ENCODE measurements at places on chromosomes 3 and 15. TPM values are rescaled to one million over a fixed set of nuclear protein-coding genes. Genes with fewer than 3 reads are reported as not detected.

The PML gene
- 28.7 TPM for total RNA-seq

The P3H2 gene
- total RNA-seq: 23.5 TPM

The ATP8B4 gene
- total RNA-seq: 10.3 TPM

The KBTBD8 gene
- total RNA-seq: 4.8 TPM

GRCh38 chr15:66919421-66919820 lies 146.0 kb upstream of the SMAD3 start:
- DNase-seq: no peak

- no peak for DNase-seq
Observed at GRCh38 chr3:108090049-108090700, 656 bp downstream of the CD47 start.

GRCh38 chr3:143442814-143443447 lies 323.4 kb downstream of the CHST2 start:
- no peak for DNase-seq

DNA sequence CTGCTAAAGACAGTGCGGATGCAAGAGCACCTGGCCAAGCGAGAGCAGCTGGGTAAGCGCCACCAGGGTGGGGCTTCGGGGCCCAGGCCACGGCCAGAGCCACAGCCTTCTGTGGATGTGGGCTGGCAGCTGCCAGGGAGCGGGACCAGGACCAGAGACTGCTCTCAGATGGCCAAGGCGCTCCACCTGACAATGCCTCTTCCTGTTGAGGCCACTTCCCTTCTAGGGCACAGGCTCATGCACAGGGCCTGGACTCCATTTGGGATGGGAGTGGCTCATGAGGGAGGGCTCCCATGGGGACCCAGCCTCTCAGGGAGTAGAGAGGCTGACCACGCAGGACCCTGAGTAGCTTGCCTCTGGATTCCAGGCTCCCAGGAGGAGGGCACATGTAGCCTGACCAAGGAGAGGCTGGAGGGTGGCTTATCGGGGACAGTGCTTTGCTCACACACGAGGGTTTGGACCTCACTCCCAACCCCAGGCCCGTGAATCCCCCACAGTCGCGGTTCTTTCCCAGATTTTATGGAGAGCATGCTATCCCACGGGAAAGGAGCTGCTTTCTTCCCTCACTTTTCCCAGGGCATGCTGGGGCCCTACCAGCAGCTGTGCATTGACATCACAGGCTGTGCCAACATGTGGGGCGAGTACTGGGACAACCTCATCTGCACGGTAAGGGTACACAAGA lies 25.1 kb downstream of the ACAA1 start:
- DNase-seq: no peak

GRCh38 chr15:52392008-52392687 lies 96.5 kb upstream of the MYO5C start:
- DNase-seq: no peak

DNA sequence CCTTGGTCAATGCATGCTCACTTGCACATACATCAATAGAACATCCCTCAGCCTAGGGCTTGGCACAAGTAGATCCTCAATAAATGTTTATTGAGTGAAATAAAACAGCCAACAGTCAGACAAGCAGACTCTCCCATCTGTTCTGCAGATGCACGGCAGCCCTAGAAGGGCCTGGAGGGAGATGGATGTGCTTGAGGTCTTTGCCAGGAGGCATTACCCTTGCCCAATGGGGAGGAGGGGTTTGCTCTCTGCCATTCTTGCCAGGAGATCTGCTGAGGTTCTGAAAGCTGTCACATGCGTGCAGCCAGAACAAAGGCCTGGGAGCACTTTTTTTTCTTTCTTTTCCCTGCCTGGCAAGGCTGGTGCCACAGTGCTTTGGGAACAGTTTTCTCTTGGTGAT lies 349.3 kb upstream of the THRB start:
- no peak for DNase-seq

DNA sequence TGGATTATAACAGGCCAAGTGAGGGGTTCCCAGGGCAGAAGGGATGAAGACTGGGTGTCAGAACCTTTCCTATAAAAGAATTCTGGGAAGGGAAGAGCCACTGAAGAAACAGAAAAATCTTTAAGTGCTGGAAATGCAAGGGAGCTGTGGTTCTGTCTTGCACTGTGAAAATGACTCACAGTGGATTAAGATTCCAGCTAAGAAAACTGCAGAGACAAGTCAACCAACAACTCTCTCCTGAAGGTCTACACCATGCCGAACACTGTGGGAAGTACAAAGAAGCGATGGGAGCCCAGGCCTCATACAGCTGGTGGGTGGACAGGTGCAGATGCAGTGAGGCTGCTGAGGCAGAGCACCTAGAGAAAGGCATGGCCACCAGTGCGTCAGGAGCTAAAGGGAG lies 27.7 kb downstream of the ZDHHC3 start:
- DNase-seq: no peak

DNA sequence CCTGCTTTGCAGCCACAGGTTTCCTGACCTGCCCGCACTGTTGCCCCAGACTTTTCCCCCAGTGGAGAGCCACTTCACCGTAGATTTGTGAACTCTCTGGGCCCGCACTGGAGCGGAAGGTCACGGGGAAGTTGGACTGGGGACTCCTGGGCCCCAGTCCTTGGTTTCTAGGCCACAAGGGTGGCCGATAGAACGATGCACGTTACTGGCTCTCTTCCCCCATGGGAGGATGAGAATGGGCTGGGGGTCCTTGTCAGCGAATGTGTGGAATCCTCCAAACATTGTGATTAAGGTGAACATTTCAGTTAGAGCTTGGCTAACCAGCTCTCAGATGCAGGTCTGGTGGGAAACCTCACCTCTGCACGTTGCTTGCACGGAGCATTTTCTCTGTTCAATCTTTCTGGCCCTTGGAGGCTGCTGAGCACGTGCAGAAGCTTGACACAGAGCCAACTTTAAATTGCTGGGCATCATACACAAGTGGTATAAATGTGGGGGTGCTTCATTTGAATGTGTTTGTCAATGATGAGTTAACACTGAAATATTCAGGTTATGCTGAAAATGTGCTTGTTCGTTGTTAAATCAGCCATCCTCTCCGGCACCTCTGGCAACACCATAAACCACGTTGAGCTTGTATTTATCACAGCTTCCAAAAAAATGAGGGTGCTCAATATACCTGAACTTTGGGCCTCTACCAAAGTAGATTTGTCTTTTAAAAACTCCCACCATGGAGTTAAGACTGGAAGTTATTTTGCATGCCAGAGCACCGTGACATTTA lies 976 bp downstream of the DIS3L start:
- DNase-seq: no peak

GRCh38 chr15:76173317-76173834 lies 113.6 kb downstream of the TMEM266 start:
- DNase-seq: no peak

GRCh38 chr15:87941606-87942005 lies 314.9 kb downstream of the NTRK3 start:
- DNase-seq: no peak

GRCh38 chr15:80591938-80592825 lies 102.9 kb upstream of the ABHD17C start:
- no peak for DNase-seq
